ENCODE measurements at places on chromosomes 2 and 18. TPM values are rescaled to one million over a fixed set of nuclear protein-coding genes. Genes with fewer than 3 reads are reported as not detected.

Gene TRIM43
- not detected for total RNA-seq

Gene MC5R
- 0.31 TPM for total RNA-seq

GRCh38 chr2:79833235-79833878 is 320.5 kb downstream of the CTNNA2 start:
- no peaks in the 10 kb centered on the region for H3K27me3 ChIP-seq
- H3K4me1 ChIP-seq: peaks cover 21% of the 10 kb centered on the region
- H3K4me3 ChIP-seq: no peak overlapping the region

GRCh38 chr2:127605691-127606263 is 40.2 kb upstream of the GPR17 start:
- no peaks in the 10 kb centered on the region for H3K4me1 ChIP-seq
- DNase-seq: no peak

- no peak overlapping the region for H3K27ac ChIP-seq
- DNase-seq: no peak
- H3K36me3 ChIP-seq: no peaks in the 10 kb centered on the region
- H3K27me3 ChIP-seq: no peaks in the 10 kb centered on the region
These were observed 451.4 kb upstream of the ST6GAL2 start for GRCh38 chr2:107337209-107337898.

Gene C1GALT1C1L
- not detected for total RNA-seq

Gene NOL4
- total RNA-seq: 2.6 TPM

GRCh38 chr2:197280015-197280702 is 30.4 kb downstream of the ANKRD44 start:
- no peak overlapping the region for H3K27ac ChIP-seq
- no peak overlapping the region for H3K4me3 ChIP-seq

Gene VIL1
- 7.0 TPM for total RNA-seq

DNA sequence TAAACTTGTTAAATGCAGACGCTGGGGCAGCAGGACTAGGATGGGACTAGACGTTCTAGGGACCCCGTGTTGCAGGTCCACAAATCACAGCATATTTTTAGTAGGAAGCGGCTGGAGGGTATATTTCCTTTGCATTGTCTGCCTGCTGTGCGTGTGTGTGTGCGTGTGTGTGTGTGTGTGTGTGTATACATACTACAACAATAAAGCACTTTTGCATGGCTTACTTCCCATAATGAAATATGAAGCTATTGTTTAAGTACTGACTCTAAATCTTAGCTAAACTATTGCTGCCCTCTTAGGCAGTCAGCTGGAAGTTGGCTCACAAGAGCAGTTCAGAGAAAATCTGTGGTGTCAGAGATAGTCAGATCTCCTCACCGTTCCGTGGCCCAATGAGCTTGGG is 133.4 kb downstream of the CABLES1 start:
- no peak overlapping the region for H3K4me3 ChIP-seq
- no peaks in the 10 kb centered on the region for H3K27me3 ChIP-seq
- DNase-seq: no peak
- peaks cover 4% of the 10 kb centered on the region for H3K4me1 ChIP-seq

GRCh38 chr2:118604371-118604770 is 243.1 kb downstream of the EN1 start:
- H3K4me3 ChIP-seq: no peak overlapping the region
- DNase-seq: no peak
- H3K27me3 ChIP-seq: no peaks in the 10 kb centered on the region
- H3K36me3 ChIP-seq: no peaks in the 10 kb centered on the region

DNA sequence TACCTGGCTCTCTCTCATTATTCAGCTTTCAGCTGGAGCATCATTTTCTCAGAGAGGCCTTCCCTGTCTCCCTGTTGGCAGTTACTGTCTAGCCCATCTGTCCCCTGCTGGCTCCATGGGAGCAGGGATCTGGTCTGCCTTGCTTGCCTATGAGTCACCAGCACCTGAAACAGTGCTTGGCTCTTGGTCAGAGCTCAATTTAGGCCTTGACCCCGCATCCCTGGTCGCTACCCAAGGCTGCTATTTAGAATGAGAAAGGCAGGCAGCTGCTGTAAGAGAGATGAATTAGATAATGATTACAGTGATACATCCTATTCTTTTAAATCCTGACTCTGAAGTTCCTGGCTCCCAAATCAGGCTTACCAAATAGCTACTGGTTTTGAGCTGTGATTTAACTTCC is 32.9 kb downstream of the KCNE4 start:
- no peak overlapping the region for H3K27ac ChIP-seq
- no peaks in the 10 kb centered on the region for H3K27me3 ChIP-seq
- H3K4me3 ChIP-seq: no peak overlapping the region
- peak; percentile 25 for DNase-seq
- no peaks in the 10 kb centered on the region for H3K4me1 ChIP-seq

DNA sequence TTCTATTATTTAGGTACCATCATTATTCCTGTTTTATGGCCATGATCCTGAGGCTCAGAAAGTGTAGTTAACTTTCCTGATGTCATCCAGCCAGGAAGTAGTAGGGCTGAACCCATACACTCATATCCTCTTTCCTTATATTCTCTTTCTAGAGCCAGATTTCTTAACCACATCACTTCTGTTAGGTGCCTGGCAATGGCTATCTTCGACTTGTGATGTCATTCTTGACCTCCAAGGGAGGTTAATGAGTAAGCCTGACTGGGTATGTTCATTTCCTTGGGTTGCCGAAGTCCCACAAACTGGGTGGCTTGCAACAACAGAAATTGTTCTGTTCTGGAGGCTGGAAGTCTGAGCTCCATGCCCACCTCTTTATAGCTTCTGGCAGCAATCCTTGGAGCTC is 43.4 kb downstream of the ITGB6 start:
- H3K4me3 ChIP-seq: no peak overlapping the region
- DNase-seq: no peak
- H3K4me1 ChIP-seq: no peaks in the 10 kb centered on the region
- no peak overlapping the region for H3K27ac ChIP-seq
- H3K27me3 ChIP-seq: no peaks in the 10 kb centered on the region

Gene CAPN14
- total RNA-seq: 0.08 TPM

- H3K27ac ChIP-seq: no peak overlapping the region
- H3K36me3 ChIP-seq: peaks cover 63% of the 10 kb centered on the region
- no peak overlapping the region for H3K4me3 ChIP-seq
- H3K27me3 ChIP-seq: no peaks in the 10 kb centered on the region
- no peaks in the 10 kb centered on the region for H3K4me1 ChIP-seq
These were observed 11.6 kb downstream of the TRIB2 start for GRCh38 chr2:12728221-12728777.

Gene SKA1
- 18.9 TPM for total RNA-seq

- H3K4me1 ChIP-seq: peaks cover 4% of the 10 kb centered on the region
- DNase-seq: no peak
- no peak overlapping the region for H3K4me3 ChIP-seq
- H3K36me3 ChIP-seq: no peaks in the 10 kb centered on the region
- no peak overlapping the region for H3K27ac ChIP-seq
These were observed 21.1 kb downstream of the ABCB11 start for GRCh38 chr2:169009865-169010579.

DNA sequence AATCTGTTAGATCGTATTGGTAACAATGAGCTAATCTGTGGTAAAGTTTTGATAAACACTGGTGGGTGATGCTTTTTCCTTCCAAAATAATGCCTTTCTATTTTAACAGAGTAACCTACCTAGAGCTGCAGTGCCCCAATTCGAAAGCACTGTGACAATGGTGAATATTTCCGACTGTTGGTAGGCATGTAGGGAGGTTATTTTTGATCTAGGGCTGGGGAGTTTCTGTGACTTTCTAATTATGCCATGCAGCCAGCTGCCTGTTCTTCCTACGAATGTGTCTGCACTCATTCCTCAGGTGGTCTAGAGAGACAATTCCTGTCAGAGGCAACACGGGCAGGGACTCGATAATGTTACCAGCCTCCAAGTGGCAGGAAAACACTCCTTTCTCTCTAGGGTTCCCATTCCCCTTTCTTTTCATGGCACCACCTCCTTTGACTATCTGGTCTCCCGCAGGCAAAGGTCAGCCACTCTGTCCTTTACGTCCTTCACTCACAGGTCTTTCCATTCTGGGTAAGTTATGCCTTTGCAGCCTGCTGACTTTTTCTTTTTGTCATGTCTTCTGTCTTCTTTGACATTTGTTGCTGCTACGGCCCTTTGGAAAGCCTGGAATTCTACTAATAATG is 167.2 kb upstream of the MGAT5 start:
- H3K27ac ChIP-seq: no peak overlapping the region
- DNase-seq: no peak
- 0 out of 2 replicates have a peak, but pooled peaks cover 2% of the 10 kb centered on the region for H3K4me1 ChIP-seq
- no peaks in the 10 kb centered on the region for H3K27me3 ChIP-seq
- no peak overlapping the region for H3K4me3 ChIP-seq

All from H1 (cell line).